ENCODE measurements at places on chromosomes 11 and 22. TPM values are rescaled to one million over a fixed set of nuclear protein-coding genes. Genes with fewer than 3 reads are reported as not detected.

GRCh38 chr11:72773291-72773690, 20.6 kb downstream of the STARD10 start:
- no peak for DNase-seq

The PIWIL4 gene
- 0.54 TPM for total RNA-seq

DNA sequence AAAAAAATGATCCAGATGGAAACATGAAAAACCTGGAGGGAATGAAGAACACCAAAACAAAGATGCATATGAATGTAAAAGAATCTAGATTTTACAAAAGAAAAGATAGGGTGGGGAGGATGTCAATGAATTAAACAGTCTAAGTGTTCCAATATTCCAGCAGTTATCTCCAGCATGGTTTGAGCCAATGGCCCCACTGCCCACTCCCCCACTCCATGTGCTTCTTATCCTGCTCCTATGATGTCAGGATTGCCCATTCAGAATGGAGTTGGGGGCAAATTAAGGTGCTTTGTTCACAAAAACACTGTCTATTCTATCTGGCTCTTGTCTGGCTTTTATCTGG, 1.2 kb upstream of the OR52K1 start:
- DNase-seq = no peak

DNA sequence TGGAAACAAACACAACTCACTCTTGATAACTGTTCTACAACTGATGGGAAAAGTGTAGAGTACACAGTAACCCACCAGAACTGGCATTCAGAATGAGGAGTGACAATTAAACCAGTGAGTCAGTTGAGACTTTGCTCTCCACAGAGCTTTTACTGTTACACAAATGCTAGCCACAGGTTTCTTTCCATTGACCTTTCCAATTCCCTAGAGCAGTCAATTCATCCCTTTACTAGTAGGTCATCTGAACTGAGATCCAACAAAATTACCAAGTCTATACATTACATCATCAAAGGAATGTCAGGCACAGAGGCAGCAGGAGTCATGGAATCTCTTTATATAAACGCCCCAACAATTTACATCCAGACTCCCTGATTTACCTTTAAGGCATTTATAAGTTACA, 65.9 kb downstream of the PHF21A start:
- no peak for DNase-seq

The OR51E1 gene
- not detected for total RNA-seq

The NNMT gene
- total RNA-seq = not detected

The SLC3A2 gene
- 147 TPM for total RNA-seq

GRCh38 chr11:93487032-93487483, 56.1 kb downstream of the SMCO4 start:
- no peak for DNase-seq

GRCh38 chr11:123526918-123527317, 96.8 kb downstream of the GRAMD1B start:
- DNase-seq = no peak

The UCP3 gene
- total RNA-seq = 1.6 TPM

DNA sequence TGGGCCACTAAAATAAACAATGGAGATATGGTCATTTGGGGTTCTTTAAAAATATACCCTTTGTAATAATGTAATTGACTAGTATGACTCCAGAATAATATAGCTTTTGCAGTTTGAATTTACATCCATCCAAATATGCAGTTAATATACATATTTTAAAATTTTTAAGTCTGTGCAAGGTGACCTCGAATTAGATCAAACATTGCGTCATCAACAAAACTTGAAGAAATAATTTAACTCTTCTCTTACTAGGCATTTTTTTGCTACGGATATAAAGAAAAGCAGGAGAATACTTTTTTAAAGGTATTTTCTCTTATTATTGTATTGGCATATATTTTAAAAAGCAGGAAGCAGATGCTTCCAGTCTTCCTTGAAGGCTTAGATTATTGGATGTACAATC, 10.7 kb downstream of the OR51A4 start:
- DNase-seq = no peak

DNA sequence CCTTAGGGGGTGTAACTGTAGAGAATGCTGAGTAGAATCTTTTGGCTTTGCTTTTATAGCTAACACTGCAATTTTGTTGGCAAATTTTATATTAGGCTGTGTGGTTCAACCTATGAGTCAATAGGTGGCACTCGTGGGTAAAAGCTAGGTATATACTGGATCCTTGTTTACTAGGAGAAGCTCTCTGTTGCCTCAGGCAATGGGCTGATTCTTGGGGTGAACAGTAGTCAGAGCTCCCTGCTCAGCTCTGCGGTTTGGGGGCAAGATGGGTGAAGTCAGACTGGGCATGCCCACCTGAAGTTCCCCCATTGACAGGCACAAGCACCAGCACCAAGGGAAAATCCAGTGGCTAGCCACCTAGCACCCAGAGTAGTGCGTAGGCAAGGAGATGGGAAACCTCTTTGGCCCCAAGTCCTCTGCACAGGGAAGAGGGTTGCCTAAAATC, 238.7 kb downstream of the FAM181B start:
- no peak for DNase-seq

The TP53AIP1 gene
- total RNA-seq = 0.13 TPM

GRCh38 chr11:42967653-42968052, 344.1 kb upstream of the API5 start:
- DNase-seq = no peak

The GALNT18 gene
- total RNA-seq = 87.6 TPM

- no peak for DNase-seq
These were observed 13.6 kb upstream of the NUP50 start for GRCh38 chr22:45150139-45150538.

Measured in endothelial cell (in vitro differentiated cells).